ENCODE measurements at places on chromosomes 12 and 14. TPM values are rescaled to one million over a fixed set of nuclear protein-coding genes. Genes with fewer than 3 reads are reported as not detected.

DNA sequence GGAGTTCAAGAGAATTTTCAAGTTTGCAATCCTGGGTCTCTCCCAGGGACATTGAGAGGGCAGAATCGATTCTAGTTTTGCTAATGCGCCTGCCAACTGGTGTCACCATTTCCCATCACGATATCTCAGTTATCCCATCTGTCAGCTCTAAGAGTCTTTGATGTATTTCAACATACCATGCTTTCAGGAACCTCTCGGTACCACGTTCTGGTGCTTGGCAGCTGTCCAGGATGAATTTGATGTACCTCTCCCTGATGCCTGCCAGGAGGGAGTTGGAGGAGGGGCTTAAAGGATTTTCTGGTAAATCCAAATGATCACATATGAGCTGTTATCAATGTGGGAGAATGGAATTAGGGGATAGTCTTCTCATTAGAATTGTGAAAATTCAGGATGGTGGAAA is 332.5 kb downstream of the RGS6 start:
- no peak for DNase-seq

- DNase-seq: no peak
These were observed 4.0 kb downstream of the KTN1 start for GRCh38 chr14:55583942-55584468.

DNA sequence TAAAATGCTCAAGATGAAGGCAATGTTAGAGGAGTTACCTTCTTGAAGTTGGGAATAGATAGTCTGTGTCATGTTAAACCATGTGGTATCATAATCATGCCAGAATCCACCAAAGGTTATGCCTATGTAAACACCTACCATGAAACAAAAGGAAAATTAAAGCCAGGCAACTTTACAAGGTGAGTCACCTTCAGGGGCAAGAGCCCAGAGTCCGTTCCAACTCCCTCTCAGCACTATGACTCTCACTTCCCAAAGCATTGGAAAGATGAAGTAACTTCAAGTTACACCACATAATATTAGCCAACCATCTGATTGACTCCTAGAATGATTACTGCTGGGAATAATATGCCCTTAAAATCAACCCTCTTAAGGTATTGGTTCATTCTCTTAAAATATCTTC is 38.5 kb downstream of the CATSPERB start:
- DNase-seq: no peak

GRCh38 chr14:89447182-89447944 is 30.3 kb upstream of the FOXN3 start:
- DNase-seq: peak; percentile 12

DNA sequence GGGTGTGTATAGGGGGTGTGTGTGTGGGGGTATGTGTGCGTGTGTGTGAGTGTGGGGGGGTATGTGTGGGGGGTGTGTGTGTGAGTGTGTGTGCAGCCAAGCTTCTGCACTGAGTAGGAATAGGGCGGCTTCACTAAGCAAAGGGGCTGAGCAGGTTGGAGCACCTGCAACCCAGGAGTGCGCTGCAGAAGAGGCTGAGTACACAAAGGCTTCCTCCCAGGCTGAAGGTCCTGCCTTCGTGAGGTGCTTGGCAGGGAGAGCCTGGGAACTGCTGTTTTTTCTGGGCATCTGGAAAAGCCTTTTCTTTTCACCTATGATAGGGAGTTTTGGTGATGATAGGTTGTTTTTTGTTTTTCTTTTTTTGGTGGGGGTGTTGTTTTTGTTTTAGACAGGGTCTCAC is 6.0 kb upstream of the NUDT14 start:
- DNase-seq: no peak

DNA sequence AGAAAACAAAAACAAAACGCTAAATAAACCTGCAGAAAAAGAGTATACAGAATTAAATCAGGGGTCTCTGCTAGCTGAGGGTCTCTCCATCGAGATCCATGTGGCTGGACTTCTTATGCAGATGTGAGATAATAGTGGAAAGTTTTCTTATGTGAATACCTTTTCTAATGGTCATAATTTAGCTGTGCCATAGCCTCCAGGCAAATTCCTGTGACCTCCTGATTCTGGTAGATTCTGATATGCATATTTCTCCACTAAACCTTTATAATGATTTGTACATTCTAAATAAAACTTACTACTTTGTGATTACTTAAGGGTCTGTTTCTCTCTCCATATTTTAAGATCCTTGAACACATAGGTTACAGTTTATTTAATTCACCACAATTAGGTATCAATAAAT is 1002.6 kb downstream of the GALC start:
- DNase-seq: no peak

DNA sequence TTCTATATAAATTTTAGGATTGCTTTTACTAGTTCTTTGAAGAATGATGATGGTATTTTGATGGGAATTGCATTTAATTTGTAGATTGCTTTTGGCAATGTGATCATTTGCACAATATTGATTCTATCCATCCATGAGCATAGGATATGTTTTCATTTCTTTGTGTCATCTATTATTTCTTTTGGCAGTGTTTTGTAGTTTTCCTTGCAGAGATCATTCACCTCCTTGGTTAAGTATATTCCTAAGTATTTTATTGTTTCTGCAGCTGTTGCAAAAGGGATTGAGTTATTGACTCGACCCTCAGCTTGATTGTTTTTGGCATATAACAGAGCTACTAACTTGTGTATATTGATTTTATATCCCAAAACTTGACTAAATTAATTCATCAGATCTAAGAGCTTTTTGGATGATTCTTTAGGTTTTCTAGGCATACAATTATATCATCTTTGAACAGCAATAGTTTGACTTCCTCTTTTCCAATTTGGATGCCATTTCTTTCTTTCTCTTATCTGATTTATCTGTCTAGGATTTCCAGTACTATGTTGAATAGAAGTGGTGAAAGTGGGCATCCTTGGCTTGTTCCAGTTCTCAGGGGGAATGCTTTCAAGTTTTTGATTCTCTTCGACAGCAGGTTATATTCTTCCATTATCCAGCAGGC is 668.1 kb downstream of the SLC16A7 start:
- DNase-seq: no peak

PLEKHG7 gene
- not detected for total RNA-seq

MAGOHB gene
- total RNA-seq: 17.7 TPM

TAMALIN gene
- total RNA-seq: 117 TPM
